T-helper 17 cell (primary cell): ENCODE measurements at places on chromosomes 3 and 15.
A peak's percentile ranks its signal among the peaks of the same experiment; 100 is the strongest.

DNA sequence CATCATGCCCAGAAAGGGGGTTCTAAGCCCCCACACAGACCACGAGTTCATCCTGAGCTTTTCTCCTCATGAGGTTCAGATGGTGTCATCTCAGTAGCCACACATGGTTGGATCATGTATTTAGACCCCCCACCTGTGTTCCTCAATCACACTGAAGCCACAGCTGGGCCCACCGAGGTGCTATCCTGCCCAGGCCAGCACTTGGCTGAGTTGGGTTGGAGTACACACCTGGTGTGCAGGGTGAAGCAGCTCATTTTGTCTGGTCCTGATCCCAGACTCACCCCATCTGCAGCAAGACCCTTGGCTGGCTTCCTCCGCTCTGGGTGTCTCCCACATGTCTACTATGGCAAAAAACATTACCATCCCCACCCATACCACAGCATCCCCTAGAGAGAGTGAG is 41.9 kb downstream of the ACAA1 start:
- DNase-seq: no peak

GRCh38 chr3:161600173-161600572 is 103.6 kb downstream of the OTOL1 start:
- no peak for DNase-seq

- peak; percentile 59 for DNase-seq
Observed at GRCh38 chr3:4983739-4984510, 4.7 kb downstream of the BHLHE40 start.

GRCh38 chr3:88028876-88029275 is 29.9 kb downstream of the CGGBP1 start:
- DNase-seq: no peak

- DNase-seq: no peak
Observed at GRCh38 chr15:56207711-56208110, 36.0 kb downstream of the RFX7 start.

GRCh38 chr3:55402886-55403609 is 84.1 kb downstream of the WNT5A start:
- DNase-seq: no peak

DNA sequence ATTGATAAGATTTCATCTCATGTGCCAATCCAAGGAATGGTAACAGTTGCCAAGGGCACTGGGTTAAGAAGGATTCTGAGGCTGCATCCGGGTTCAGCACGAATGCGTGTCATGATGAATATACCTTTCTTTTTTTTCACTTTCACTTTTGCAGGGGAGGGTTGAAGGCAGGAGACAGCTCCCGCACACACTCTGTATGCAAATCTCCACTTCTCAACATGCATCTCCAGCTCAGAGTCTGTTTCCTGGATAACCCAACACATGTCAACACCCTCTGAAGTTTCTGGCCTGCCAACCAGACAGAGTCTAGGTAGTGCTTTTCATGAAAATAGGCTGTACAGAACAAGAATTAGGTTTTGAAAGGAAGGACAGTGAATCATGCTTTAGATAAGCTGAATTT is 21.6 kb downstream of the B4GALT4 start:
- DNase-seq: no peak

DNA sequence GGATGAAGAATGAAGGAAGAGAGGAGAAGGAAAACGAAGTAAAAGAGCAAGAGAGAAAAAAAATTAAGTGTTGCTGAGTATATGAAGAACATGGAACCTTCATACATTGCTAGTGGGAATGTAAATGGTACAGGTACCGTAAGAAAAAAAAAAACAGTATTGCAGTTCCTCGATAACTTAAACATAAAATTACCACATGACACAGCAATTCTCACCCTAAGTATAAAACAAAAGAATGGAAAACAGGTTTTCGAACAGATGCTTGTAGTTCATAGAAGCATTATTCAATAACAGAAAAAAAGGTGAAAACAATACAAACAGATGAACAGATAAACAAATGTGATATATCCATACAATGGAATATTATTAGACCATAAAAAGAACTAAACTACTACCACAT is 51.6 kb downstream of the SENP7 start:
- DNase-seq: no peak

- no peak for DNase-seq
Observed at GRCh38 chr15:79724312-79724711, 172.5 kb downstream of the MTHFS start.

- DNase-seq: no peak
Observed at GRCh38 chr3:134494495-134494894, 8.6 kb downstream of the CEP63 start.

GRCh38 chr15:49678655-49679054 is 57.8 kb downstream of the DTWD1 start:
- no peak for DNase-seq

GRCh38 chr15:60678632-60679031 is 199.7 kb upstream of the ICE2 start:
- DNase-seq: no peak

DNA sequence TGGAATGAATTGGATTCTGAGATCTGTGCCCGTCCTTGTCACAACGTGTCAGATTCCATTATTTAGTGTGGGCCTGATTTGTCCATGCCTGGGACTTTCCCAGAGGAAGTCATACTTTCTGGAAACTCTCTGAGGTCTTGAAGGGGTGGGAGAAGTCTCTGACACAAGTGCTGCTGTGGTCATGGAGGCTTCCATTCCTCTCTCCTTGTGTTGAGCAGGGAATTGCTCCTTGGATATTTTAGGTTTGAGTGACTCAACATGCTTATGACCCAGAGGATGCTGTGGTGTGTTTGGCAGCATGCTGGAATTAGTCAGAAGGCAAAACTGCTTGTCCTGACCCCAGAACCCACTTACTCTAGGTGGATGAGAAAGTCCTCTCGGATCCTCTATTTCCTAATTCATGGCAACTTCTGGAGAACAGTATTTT is 132.1 kb downstream of the LPP start:
- no peak for DNase-seq

DNA sequence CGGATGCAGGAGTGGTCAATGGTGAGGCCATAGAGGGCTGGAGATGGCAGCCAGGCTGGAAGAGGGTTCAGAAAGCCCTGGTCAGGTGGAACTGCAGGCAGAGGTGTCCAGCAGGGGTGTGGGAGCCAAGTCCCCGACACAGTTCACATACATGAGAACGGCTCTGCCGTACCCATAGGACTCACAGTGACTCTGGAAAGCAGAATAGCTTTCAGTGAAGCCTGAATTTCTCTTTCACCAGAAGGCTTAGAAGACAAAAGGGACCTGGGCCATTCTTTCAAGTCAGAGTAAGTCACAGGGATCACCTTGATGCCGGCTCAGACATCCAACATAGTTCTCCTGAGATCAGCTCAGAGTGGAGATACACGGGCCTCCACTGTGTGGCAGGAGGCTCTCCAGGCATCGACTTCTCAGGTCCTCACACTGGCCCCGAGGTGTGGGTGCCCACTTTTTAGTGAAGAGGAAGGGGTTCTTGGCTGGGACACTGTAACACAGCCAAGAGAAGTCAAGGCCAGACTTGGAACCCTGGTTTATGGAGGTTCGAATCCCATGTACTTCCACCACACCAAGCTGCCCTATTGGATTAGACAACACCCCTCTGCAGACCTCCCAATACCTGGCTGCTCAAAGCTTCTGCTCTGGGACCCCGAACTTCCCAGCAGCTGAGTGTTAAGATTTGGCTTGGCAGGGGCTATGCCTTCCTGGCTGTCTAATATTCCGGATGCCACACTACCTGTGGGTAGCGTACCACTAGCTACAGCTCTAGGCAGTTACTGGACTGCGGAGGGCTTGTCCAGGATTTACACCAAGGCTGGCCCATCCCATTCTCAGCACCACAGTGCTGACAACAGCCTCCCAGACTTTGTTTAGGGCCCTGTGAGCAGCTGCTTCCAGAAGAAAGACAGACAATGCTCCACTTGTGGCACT is 40.4 kb upstream of the RAB6B start:
- no peak for DNase-seq

GRCh38 chr3:172012775-172013174 is 26.6 kb upstream of the FNDC3B start:
- no peak for DNase-seq

GRCh38 chr15:83592370-83593040 is 61.4 kb upstream of the ADAMTSL3 start:
- no peak for DNase-seq

GRCh38 chr3:169914321-169914720 is 2.9 kb downstream of the SAMD7 start:
- DNase-seq: no peak

DNA sequence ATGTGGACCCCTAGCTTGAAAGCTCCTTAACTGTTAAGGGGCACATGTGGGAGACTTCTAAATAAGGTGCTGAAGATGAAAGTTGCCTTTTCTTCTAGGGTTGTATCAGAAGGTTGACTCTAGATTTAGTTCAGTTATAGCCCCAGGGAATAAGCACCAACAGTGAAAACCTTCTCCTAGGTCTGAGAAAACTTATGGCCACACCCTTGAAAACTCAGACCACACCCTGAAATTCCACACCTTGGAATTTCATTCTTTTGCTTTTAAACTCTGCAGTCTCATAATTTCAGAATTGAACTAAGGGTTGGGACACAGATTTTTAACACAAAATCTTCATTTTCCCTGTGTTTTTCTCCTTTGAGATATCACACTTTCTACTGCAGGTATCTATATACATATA is 355.8 kb upstream of the IL12A start:
- no peak for DNase-seq

DNA sequence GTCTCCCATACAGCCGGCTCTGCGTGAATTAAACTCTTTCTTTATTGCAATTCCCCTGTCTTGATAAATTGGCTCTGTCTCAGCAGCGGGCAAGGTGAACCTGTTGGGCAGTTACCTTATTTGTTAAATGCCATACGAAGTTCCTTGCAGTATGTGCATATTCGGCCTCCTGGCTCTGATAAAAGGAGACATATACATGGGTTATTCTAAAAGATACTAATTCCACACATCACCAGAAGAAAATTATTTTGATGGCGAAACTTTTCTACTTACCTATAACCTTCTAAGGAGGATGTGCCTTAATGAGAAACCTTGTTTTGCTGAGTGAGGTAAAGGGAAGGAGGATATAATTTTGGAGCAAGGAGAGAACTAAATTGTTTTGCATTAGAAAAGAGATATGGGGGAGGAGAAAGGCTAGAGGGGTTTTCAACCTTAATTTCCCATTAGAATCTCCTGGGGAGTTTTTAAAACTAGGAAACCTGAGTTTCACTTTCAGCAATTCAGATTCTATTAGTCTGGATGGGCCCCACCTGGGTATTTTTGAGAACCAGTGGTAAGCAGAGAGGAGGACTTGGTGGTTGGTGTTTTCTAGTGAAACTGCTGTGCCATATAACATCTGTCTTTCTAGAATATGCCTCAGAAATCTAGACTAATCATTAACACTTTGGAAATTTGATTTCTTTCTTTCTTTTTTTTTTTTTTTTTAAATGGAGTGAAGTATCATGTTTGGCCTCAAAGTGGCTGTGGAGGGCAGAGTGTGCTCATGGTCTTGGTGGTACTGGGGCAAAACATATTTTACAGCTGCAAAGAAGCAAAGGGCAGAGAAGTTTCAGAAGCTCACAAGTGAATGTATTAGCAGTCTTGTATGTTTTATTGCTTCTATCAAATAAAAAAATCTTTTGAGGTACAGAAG is 23.0 kb downstream of the NANOGP8 start:
- DNase-seq: no peak

GRCh38 chr3:33067484-33067883 is 29.5 kb downstream of the GLB1 start:
- DNase-seq: no peak

DNA sequence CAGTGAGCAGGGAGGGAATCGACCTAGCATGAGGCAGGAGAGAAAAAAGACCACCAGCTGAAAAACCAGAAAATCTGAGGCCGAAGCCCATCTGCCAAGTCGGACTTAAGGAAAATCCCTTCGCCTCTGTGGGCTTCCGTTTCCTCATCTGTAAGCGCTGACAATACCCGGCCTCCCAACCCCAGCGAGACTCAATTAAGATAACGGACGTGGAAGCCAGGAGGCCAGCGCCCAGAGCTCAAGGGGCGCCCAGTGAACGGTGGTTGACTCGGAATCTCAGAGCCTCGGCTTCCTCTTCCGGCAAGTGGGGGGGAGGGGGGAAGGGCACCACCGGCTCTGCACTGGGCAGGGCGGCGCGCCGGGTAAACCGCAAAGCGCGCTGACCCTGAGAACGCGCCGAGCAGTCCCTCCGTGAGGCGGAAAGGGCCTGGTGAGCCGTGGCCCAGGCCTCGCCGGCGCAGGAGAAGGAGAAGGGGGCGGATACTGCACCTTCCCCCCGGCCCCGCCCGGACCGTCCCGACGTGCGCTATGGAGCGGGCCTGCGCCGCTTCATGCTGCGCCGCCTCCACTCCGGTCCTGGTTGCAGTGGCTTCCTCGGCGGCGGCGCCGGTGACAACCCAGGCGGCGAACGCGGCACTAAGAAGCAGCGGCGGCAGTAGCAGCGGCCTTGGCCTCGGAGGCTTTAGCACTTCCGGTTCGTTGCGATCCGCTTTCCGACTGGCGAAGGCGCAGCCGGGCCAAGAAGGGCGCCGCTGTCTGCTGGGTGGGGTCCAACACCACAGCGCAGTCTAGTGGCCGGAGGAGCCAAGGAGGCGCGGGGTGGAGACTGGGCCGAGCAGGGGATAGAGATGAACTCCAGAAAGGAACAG is at the start of gene DPP8:
TSS of gene DPP8 (minus strand) at position 693 of the 869 bp plus-strand sequence. CDS start 5,136 bp downstream, outside the sequence.
- DNase-seq: peak; percentile 92

GRCh38 chr3:100407977-100408532 is 6.7 kb downstream of the LNP1 start:
- DNase-seq: no peak

DNA sequence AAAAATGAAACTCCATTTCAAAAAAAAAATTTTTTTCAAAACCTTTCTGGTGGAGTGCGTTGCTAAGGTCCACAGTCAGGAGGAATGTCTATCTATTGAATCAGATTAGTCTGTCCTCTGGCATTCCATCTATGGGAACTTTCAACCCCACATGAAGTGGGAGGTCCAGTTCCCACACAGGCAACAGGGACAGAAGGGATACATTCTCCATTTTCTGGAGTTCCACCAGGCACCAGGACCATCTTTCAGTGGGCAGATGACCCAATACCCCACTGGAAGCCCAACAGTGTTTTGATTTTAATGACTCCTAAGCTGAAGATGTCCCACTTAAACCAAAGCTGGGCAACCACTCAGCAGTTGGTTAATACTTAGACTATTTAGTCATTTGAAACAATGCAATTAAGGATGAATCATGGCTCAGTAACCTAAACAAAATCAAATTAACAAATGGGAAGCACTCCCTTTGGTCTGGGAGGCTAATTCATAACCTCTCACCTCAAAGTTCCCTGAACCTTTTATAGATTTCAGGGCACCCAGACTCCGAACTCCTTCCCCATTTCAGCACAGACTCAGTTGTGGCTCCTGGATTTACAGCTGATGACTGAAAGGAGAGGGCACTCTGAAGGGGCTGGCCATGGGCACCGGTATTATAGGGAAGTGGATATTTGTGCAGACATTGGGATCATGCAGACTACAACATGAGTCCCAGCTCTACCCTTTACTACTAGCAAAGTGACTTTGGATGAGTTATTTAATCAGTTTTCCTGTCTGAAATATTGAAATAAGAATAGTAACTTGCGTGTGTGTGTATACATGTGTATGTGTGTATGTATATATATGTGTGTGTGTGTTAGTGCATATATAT is 264.3 kb upstream of the LRTM1 start:
- no peak for DNase-seq

DNA sequence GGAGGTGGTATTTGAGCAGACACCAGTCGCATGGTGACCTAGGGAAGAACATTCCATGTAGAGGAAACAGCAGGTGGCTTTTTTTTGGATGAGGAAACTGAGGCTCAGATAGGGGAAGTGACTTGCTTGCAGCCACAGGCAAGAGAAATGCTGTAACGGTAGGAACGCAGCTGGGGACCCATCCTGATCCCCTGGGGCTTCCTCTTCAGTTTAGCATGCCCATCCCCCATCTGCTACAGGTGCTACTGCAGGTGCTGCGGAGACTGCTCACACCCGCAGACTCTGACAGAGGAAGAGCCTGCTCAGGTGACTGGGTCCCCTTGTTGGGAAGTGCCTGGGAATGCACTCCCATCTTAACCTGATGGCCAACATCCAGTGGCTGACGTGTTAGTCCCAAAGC is 55.4 kb upstream of the SEC13 start:
- no peak for DNase-seq
